ENCODE measurements at places on chromosomes 12 and 14.

GRCh38 chr14:33165144-33165925 lies 226.7 kb downstream of the NPAS3 start:
- no peak for DNase-seq

DNA sequence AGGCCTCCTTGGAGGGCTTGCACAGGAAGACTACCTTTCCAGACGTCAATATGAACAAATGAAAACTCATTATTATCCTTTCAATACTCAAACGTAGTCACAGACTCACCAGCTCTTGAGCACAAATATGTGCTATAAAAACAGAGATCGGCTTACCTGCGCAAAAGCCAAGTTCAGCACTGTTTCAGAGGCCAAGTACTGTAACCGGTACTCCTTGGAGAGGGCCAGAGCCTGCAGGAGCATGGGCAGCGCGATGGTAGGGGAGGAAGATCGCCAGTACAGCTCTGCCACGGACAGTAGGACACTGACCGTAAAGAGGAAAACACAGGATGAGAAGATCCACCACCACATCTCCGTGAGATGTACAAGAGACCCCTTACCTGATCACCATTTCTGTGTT lies 21.6 kb upstream of the CAMKK2 start:
- no peak for DNase-seq

DNA sequence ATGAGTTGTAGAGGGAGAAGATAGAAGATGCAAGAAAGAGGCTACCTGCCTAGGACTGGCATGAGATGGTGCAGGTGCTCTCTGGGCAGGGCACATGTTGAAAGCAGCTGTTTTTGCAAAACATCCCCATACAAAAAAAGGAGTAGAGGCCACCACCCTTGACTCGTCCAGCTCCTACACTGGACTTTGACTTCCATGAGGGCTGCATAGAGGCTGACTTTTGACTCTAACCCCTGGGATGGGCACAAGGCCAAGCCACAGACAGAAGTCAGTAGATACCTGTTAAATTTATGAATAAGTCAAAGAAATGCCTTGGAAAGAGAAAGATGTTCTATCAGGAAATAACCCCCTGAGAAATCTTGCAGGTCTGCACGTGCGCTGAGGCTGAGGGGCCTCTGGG lies 1139.1 kb upstream of the TMEM132C start:
- DNase-seq = no peak

DNA sequence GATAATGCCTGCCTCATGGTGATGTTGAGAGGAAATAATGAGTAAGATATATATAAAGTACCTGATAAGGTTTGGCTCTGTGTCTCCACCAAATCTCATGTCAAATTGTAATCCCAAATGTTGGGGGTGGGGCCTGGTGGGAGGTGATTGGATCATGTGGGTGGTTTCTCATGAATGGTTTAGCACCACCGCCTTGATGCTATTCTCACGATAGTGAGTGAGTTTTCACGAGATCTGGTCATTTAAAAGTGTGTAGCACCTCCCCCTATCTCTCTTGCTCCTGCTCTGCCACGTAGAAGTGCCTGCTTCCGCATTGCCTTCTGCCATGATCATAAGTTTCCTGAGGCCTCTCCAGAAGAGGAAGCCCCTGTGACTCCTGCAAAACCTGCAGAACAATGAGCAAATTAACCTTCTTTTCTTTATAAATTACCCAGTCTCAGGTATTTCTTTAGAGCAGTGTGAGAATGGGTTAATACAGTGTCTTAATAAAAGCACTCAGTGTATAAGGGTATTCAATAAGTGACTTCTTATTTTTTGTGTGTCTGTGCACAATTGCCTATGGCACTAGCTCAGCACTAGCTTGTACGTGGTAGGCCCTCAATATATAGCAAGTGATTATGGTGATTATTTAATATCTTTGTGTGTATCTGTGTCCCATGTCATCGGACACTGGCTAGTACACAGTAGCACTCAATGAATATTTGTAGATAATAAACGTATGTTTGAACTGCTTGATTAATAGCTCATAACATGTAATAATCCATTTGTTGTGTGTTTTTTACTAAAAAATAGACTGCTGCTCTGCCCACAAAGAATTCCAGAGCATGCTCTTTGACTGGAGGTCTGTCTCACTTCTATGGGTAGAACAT lies 138.1 kb upstream of the LMNTD1 start:
- no peak for DNase-seq

- DNase-seq = peak; percentile 96
Observed at GRCh38 chr14:90274808-90275457, 18.6 kb downstream of the PSMC1 start.

DNA sequence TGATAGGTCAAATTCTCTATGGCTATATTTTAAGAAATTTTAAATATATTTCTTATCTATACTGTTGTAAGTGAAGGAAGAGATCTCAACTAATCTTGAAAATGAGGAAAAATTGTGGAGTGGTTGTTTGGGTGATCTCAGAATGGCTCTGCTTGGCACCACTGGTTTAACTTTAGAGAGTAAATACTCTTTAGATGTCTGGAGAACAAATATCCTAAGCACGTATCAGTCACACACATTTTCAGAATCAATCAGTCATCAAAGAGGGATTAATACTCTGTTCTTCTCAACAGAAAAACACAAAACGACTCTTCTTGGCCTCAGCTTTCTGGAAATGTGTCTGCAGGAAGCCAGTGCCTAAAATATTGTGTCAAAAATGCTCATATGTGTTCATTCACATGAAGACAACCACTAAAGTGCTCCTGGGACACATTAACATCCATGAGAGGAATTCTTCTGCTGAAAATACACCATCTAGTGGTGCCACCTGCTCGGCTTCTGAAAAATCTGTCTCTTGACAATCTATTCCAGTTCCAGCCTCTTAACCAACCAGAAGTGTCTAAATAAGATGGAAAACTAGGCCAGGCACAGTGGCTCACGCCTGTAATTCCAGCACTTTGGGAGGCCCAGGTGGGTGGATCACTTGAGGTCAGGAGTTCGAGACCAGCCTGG lies 81.1 kb upstream of the CCDC198 start:
- DNase-seq = no peak

DNA sequence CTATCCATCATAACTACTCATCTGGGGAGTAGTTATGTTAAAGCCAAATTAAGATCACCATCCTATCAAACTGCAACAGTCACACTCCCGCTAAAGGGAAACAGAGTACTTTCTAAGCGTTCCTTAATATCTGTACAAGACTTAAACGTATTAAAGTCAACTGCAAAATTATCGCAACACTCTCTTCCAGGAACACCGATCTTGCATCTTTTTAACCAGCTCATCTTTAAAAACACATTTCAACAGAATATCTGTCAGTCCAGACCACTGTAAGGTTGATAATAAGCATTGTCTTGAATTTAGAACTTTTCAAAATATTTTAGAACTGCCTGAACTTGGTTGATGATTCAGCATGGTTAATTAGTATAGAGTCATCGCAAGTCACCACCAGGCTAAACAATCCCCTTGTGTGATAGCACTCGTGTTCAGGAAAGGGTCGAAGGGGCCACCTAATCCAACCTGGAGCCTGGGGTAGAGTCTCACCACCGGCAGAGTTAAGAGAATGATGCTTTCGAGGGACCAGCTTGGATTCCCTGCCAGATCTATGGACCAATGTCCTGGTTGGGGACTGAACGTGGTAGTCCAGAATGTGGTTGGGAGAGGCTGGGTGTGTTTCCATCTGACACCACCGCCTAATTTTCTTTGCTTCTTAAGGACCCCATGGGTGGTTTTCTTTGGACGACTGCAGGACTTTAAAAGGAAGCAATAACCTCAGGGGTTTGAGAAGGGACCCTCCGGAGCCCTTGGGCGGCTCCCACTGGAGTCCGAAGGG lies 890 bp downstream of the SPTLC2 start:
- peak; percentile 53 for DNase-seq

- DNase-seq = peak; percentile 93
Observed at GRCh38 chr14:23062002-23062401, 4.7 kb upstream of the CDH24 start.

Measured in kidney capillary endothelial cell (primary cell).